ENCODE measurements at places on chromosomes 3 and 15. TPM values are rescaled to one million over a fixed set of nuclear protein-coding genes. Genes with fewer than 3 reads are reported as not detected.

The CHDH gene
- total RNA-seq, result 6.2 TPM

The TMEM43 gene
- 69.8 TPM for total RNA-seq

The SEC61A1 gene
- total RNA-seq, result 235 TPM

The FEZF2 gene
- total RNA-seq, result not detected

DNA sequence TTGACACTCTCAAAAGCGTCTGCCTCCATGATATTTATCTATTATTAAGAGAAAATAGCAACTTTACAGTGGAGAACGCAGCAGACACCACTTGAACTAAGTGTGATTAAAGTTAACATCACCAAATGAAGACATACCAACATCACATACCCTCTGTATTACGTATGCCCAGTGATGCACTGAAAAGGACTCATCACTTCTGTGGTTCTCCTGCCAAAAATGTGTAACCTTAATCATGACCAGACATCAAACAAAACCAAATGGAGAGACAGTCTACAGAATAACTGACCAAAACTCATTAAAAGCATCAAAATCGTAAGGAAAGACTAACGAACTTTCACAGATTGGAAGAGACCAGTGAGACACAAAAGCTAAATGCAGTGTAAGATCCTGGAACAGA is 103.2 kb downstream of the PPP2R3A start:
- no peak for DNase-seq

DNA sequence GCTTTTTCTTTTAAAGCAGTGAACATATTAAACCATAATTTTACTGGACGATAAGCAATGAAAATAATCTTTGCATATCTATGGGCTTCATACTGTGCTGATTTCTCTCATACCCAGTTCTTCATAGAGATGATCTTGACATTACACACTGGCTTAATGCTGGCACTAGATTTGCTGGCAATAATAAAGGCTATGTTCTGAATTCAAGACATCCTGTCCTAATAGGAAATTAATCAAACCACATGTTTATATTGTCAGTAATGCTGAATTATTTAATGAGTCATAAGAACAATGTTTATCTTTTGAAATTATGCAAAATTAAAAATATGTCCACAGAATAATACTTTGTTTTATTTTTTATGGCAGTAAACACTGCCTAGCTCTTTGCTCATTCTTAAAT is 643.2 kb downstream of the OTOL1 start:
- no peak for DNase-seq

GRCh38 chr3:158668506-158668905 is 3.9 kb downstream of the LXN start:
- no peak for DNase-seq

Measured in Daoy (cell line).